ENCODE measurements at places on chromosomes 12 and 14. TPM values are rescaled to one million over a fixed set of nuclear protein-coding genes. Genes with fewer than 3 reads are reported as not detected.

DNA sequence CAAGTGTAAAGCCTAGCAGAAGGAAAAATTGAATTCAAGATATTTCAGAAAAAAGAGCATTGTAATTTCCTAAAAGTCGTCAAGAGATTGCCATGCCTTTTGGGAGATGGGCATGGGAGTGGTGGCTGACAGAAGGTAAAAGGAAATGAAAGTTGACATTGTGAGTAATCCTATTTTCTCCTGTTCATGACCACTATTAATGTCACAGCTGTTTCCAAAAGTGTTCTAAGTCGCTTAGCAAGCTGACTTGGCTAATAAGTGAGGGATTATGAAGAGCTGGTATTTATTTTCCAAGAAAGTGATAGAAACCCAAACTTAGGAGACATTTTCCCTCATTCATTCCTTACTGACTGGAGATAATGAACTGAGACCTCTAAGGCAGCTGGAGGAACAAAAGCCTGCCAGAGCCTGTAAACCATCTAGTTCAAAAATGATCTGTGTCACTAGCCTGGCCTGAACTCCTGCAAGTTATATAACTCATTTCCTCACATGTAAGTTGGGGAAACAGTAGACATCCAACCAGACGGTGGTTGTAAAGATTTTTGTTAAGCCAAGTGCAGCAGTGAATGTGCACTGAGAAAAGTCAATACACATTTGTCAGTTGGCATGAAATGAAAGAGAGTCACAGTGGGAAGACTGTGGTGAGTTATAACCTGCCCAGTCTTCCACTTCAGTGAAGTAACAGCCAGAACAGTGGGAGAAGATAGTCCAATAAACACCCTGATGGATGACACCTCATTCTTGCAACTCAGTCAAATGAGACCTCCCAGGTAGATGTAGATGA is 75.8 kb downstream of the DIO2 start:
- no peak for DNase-seq

- DNase-seq: no peak
Observed at GRCh38 chr14:21748869-21749303, 75.3 kb upstream of the OR4E1 start.

The TAS2R8 gene
- not detected for total RNA-seq

DNA sequence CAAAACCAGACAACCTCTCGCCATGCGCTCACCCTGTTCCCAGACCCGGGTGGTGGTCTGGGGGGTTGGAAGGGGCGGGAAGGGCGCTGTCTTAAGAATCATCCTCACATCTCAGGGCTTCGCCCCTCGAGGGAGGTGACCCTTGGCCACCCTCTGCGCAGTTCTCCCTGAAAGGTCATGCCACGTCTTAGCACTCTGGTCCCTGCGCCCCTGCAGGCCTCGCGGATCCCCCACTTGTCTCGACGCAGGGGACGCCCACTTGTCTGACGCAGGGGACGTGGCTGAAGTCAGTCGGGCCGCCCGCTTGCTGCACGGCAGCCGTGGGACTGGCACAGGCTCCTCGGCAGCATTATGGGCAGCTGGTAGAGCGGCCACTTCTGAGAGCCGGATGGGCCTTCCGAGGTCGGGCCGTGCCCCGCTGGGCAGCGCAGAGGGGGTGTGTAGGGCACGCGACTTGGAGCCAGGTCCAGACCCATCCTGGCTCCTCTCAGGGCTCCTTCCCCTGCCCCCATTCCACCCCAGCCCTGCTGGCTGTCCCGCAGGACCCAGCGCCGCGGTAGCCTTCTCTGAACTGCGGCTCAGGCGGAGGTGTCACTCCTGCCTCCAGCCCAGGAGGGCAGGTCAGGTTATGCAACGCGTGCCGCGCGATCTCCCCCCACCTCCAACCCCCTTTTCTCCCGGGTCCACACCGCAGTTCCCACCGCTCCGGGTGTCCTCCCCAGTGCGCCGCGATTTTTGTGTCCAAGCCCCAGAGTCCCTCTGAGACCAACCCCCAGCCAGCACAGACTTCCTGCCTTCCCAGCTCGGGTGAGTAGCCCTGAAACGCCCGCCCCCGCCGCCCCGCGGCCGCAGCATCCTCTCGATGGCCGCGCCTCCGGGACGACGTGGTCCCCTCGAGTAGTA is 40.9 kb upstream of the CAPRIN2 start:
- no peak for DNase-seq

The MYO1A gene
- total RNA-seq: 3.6 TPM

DNA sequence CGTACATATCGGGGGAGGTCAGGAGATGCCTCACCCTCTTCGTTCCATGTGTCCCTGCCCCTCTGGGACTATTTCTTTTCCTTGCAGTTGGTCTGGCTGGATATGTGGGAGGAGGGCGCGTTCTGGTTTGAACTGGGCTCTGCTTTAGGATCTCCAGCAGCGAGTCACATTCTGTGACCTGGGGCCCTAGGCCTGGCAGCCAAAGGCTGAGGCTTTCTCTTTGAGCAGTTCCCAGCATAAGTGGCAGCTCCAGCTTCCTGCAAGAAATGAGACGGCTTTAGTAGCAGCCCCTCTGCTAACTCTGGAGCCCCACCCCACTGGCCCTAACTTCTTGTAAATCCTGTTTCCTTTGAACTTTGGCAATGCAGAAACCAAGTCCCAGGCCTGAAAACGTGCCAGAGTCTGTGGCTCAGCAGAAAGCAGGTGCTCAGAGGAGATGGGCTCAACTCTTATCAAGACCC is 274.8 kb downstream of the DPF3 start:
- DNase-seq: no peak

DNA sequence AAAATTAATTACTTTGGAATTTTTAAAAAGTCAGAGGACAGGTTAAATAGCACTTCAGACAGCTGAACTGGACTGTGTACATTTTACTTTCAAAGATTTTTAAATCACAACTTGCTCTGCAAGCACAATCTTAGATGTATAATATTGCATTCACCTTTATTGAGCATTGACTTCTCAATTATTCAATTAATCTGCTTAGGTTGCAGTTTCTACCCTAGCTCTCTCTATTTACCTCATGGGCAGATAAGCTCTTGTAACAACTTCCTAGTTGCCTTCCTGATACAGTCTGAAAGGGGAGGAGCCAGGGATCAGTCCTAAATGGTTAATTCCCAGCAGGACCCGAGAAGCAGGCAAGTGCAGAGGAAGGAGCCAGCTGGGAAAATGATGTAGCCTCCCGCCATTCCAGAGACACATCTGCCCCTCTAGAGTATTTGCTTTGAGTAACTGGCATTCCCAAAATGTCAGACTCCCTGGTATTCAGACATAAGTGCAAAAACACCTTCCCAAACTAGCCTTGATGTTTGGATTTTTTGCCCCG is 302.8 kb downstream of the GALC start:
- no peak for DNase-seq

DNA sequence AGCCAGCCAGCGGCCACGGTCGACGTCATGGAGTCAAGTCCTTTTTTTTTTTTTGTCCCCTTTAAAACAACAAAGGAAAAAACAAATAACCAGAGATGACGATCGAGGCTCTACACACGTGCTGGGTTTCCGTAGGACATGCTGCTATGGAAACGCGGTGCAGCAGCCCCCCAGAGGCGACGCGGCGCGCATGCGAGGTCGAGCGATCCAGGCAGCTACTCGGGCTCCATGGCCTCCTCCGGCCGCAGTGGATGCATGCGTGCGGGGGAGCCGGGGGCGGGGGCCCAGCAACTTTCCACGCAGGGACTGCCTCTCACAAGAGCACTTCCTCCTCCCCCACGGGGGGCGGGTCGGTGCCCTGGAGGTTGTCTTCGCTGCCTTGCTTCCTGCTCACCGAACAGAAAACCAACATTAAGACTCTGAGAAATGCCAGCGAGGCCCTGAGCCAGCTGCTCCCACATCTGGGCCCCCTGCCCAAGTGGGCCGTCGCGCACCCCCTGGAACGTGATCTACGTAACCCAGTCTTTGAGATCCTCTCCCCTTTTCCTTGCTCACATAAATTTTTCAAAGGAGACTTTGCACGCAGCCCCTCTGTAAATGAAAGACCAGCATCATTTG is 30.7 kb downstream of the P2RX4 start:
- no peak for DNase-seq

DNA sequence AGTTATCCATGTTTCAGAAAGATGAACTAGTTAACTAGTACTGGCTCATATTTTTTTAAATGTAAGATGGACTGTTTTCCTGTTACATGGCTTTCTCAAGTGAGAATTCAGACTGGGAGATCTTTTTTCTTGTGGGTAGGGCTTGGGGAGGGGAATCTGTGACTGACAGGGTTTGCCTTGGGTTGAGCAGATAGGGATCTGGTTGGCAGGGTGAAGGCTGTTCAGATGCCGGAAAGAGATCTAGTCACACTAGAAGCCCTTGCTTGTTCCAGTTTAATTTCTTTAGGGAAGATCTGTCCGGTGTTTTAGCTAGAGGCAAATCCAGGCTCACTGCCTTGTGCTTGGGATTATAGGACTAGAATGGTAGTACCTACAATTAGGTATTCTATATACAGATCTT is 63.2 kb downstream of the FBXO33 start:
- no peak for DNase-seq

The LMNTD1 gene
- not detected for total RNA-seq
